ENCODE measurements at places on chromosomes 5 and 9.
A peak's percentile ranks its signal among the peaks of the same experiment; 100 is the strongest.

- no peak overlapping the region for H3K27ac ChIP-seq
- DNase-seq: no peak
- H3K27me3 ChIP-seq: peaks cover 7% of the 10 kb centered on the region
- peaks cover 14% of the 10 kb centered on the region for H3K4me1 ChIP-seq
- no peak overlapping the region for H3K4me3 ChIP-seq
- no peaks in the 10 kb centered on the region for H3K36me3 ChIP-seq
Observed at GRCh38 chr9:129479631-129480011, 141.3 kb downstream of the C9orf50 start.

GRCh38 chr5:8814105-8814504 is 731.8 kb downstream of the SEMA5A start:
- H3K27me3 ChIP-seq: no peaks in the 10 kb centered on the region
- no peaks in the 10 kb centered on the region for H3K4me1 ChIP-seq
- H3K27ac ChIP-seq: no peak overlapping the region
- no peaks in the 10 kb centered on the region for H3K36me3 ChIP-seq
- H3K4me3 ChIP-seq: no peak overlapping the region

- H3K27me3 ChIP-seq: no peaks in the 10 kb centered on the region
- H3K4me1 ChIP-seq: no peaks in the 10 kb centered on the region
- no peaks in the 10 kb centered on the region for H3K36me3 ChIP-seq
- H3K4me3 ChIP-seq: no peak overlapping the region
- no peak overlapping the region for H3K27ac ChIP-seq
- DNase-seq: no peak
Observed at GRCh38 chr9:18989865-18990264, 43.1 kb downstream of the SAXO1 start.

DNA sequence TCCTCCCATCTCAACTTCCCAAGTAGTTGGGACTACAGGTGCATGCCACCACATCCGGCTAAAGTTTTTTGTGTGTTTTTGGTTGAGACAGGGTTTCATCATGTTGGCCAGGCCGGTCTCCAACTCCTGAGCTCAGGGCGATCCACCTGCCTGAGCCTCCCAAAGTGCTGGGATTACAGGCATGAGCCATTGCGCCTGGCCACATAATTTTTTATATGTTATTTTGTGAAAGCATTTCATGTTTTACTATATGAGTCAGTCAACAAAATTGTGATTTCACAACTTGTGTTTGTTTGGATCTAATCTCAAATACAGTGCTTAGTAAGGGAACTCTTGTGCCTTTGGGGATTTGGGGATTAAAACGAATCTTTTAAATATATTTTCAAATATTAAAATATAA is 20.0 kb upstream of the FAM120AOS start:
- H3K27me3 ChIP-seq: no peaks in the 10 kb centered on the region
- no peak overlapping the region for H3K4me3 ChIP-seq
- H3K4me1 ChIP-seq: peaks cover 48% of the 10 kb centered on the region
- no peak for DNase-seq

GRCh38 chr9:75071530-75072122 is 16.3 kb downstream of the NMRK1 start:
- peaks cover 3% of the 10 kb centered on the region for H3K36me3 ChIP-seq
- H3K4me3 ChIP-seq: no peak overlapping the region
- DNase-seq: peak; percentile 86
- H3K4me1 ChIP-seq: peaks cover 25% of the 10 kb centered on the region
- no peaks in the 10 kb centered on the region for H3K27me3 ChIP-seq
- peak overlapping the region; percentile 74 for H3K27ac ChIP-seq

DNA sequence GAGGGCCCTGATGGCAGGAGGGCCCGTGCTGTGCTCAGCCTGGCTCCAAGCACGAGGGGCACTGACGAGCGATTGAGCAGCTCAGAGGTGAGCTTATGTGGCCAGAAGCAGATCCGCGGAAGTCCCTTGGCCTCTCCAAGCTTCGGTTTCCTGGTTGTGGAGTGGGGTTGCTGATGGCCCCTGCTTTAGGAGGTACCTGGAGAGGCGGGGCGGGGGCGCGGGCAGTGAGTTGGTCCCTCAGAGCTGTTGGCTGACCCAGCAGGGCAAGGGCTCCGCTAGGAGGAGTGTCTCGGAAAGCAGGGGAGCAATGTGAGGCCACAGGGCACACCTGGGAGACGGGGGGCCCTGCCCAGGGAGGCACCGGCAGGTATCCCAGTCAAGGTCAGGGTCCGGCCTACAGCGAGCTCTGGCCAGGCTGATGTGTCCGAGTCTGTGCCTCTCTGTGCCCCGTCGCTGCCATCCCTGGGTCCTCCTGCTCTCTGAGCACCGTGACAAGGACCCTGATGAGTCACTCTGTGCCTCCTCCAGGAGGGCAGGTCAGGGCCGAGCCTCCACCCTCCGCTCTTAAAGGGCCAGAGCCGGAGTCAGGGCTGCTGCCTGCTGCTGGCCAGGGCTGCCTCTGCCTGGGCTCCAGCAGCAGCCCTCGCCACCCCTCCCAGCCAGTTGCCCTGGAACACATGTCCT is 14.8 kb downstream of the NCS1 start:
- no peaks in the 10 kb centered on the region for H3K4me1 ChIP-seq
- H3K36me3 ChIP-seq: no peaks in the 10 kb centered on the region
- H3K4me3 ChIP-seq: no peak overlapping the region
- no peak for DNase-seq
- no peak overlapping the region for H3K27ac ChIP-seq

Measured in activated CD8-positive, alpha-beta T cell treated with anti-CD3 and anti-CD28 coated beads for 36 hours (primary cell).